ENCODE measurements at places on chromosomes 1 and 21.

- DNase-seq: no peak
Measured at GRCh38 chr1:87218618-87219017, 110.1 kb upstream of the LMO4 start.

GRCh38 chr1:228305721-228306152 is 97.9 kb downstream of the OBSCN start:
- no peak for DNase-seq

GRCh38 chr1:19006837-19007271 is 50.4 kb upstream of the IFFO2 start:
- DNase-seq: no peak

GRCh38 chr1:184865831-184866230 is 108.5 kb downstream of the NIBAN1 start:
- DNase-seq: no peak

GRCh38 chr1:10679496-10680220 is 116.8 kb downstream of the CASZ1 start:
- DNase-seq: peak; percentile 63

GRCh38 chr21:44529503-44530125 is 10.4 kb downstream of the KRTAP10-1 start:
- DNase-seq: no peak

- DNase-seq: no peak
Measured at GRCh38 chr1:28115267-28115666, 26.9 kb upstream of the EYA3 start.

- no peak for DNase-seq
Measured at GRCh38 chr21:34144224-34144623, 70.8 kb downstream of the MRPS6 start.

GRCh38 chr1:173554541-173555250 is 48.2 kb downstream of the SLC9C2 start:
- no peak for DNase-seq

- DNase-seq: peak; percentile 64
Measured at GRCh38 chr1:51472359-51472758, 46.7 kb downstream of the EPS15 start.

- no peak for DNase-seq
Measured at GRCh38 chr1:241787691-241788090, 60.3 kb upstream of the EXO1 start.

- no peak for DNase-seq
Measured at GRCh38 chr1:22457836-22458235, 6.2 kb downstream of the ZBTB40 start.
